Endothelial cell of umbilical vein (primary cell): ENCODE measurements at places on chromosomes 4 and X. TPM values are rescaled to one million over a fixed set of nuclear protein-coding genes. Genes with fewer than 3 reads are reported as not detected.

DNA sequence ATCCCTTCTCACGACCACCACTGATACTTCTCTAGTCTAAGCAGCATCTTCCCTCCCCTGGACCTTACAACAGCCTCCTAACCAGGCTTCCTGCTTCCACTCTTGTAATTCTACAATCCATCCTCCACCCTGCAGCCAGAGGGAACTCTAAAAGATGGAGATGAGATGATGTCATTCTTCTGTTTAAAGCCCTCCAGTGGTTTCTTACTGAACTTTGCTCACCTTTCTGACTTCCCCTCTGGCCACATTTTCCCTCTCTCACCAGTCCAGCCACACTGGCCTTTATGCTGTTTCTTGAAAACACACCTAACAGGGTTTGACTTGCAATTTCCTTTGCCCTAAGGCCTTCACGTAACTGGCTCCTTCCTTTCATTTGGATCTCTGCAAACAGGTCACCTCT, 191.4 kb upstream of the NHS start:
- no peak for DNase-seq

DNA sequence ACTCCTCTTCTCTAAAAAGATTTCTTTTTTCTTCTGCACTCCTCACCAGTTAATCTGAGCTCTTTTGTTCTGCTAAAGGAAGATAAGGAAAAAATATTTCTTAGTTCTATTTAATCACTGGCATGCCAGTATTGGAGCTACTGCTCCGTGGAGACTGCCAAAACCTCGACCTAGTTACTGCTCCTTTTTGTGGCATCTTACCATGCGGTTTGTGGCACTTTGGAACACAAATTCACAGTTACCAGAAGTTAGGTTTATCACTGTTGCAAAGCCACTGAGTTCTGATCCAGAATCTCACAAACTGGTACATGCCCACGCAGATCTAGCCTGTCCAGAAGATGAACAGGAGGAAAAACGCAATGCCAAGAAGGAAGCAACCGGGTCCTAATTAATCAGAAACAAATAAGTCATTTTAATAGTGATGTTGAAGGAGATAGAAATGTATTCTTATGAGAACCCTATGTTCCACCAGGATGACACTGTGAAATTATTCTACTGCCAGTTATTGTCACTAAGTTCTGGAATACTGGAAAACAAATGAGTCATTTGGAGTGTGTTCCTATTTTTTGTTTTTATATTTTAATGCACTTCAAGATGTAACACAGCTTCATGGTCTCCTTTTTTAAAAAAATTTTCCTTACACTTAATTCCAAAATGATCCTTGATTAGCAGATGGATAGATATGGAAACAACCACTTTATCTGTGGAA, 106.7 kb upstream of the GK2 start:
- DNase-seq = no peak

- DNase-seq = no peak
These were observed 3.5 kb downstream of the FAT1 start for GRCh38 chr4:186719925-186720694.

DNA sequence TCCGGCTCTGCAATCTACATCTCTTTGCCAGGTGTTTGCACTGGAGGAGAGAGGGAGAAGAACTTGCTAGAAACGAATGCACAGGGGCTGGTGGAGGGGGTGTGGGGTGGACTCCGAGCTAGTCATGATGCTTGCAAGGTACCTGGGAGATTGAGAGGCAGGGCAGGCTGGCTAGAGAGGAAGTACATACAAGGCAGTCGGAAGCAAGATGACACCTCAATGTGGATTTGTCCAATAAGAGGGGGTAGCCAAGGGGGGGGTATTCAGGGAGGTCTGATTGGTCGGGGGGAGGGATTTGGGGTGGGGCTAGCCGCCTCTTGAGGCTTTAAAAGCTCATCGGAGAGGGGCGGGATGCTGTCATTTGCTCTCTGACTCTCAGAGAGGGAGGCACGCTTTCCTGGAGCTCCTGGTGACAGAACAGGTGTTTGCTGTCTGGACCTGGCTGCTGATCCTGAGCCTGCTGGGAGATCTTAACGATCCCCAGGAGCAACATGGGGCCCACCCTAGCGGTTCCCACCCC, at the start of gene GPR50:
TSS of gene GPR50 (plus strand) at position 354 of the 520 bp plus-strand sequence. CDS start at position 492, 138 bp downstream.
- no peak for DNase-seq

- peak; percentile 1 for DNase-seq
These were observed 25.8 kb upstream of the PBDC1 start for GRCh38 chrX:76147106-76147505.

DNA sequence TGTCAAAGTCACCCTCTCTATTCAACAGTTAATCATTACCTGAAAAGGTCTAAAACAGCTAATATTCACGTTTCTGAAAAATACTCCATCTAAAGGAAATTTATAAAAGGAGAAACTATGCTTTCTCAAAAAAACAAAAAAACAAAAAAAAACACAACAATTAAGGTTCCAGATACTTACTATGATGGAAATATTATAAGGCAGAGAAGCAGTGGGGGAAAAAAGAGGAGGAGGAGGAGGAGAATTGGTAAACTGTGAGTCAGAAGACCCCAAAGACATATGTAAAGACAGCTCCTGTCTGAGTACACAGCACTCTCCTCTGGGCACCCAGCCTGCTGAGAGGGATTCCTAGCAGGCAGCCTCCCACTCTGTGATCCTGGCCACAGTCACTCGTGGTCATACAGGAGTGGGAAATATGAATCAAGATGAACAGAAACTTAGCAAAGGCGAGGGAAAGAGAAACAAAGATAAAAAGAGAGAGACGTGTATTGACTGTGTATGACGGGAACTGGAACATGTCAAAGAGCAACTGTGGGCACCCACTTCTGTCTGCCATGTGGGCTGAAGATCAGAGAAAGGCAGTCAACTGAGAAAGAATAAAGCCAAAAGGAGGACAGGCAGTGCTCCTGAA, 12.5 kb downstream of the KLHL15 start:
- DNase-seq = no peak

ZBTB49 gene
- 4.6 and 5.8 TPM in 2 replicates for total RNA-seq

- no peak for DNase-seq
These were observed 32.2 kb downstream of the TRMT44 start for GRCh38 chr4:8472689-8473197.

DNA sequence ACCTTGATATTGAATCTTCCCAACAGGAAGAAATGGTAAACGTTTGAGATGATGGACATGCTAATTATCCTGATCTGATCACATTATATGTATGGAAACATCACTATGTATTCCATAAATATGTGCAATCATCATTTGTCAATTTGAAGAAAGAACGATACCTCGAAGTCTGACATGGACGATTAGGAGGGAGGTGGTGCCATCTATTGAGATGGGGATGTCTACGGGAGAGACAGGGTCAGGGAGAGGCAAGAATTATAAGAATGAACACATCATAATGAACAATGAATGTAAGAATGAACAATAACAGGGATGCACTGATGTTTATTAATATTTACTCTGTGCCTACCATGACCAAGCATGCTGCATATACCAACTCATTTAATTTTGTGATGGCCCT, 93.7 kb upstream of the SOD3 start:
- DNase-seq = no peak

KANTR gene
- 8.6 and 9.8 TPM in 2 replicates for total RNA-seq

PARM1 gene
- total RNA-seq = not detected in 2 replicates

DNA sequence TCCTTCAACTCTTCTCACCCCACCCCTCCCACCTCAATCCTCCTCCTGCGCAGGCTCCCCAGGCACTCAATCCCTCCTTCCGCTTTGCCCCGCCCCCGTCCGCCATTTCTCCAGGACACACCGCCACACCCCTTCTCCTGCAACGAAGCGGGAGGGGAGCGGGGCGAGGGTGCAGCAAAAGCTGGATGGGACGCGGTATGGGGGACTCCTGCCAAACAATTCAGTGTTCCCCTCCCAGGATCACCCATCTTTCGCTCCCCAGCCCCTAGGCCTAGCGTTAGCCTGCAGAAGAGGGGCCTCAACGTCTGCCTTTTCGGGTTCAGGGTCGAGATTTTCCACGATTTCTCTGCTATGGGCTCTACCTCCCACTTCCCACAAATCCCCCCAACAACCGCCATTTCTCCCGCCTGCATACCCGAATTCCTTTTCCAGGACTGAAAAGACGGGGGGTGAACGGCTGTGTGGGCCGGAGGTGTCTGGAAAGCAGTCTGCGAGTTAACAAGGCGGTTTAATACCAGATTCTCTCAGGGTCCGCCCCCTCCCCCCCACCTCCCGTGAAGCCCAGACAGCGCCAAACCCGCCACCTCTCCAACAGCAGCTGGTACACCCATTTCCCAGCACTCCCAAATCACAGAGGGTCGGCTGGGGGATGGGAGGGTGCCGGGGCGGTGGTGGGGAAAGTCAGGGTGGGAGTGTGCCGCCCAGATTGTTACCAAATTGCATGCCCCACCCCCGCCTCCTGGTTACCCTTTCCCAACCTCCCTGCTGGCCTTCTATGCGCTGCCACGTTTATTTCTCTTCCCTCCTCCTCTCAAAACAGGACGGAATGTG, 774 bp downstream of the ARMCX2 start:
- peak; percentile 51 for DNase-seq

DNA sequence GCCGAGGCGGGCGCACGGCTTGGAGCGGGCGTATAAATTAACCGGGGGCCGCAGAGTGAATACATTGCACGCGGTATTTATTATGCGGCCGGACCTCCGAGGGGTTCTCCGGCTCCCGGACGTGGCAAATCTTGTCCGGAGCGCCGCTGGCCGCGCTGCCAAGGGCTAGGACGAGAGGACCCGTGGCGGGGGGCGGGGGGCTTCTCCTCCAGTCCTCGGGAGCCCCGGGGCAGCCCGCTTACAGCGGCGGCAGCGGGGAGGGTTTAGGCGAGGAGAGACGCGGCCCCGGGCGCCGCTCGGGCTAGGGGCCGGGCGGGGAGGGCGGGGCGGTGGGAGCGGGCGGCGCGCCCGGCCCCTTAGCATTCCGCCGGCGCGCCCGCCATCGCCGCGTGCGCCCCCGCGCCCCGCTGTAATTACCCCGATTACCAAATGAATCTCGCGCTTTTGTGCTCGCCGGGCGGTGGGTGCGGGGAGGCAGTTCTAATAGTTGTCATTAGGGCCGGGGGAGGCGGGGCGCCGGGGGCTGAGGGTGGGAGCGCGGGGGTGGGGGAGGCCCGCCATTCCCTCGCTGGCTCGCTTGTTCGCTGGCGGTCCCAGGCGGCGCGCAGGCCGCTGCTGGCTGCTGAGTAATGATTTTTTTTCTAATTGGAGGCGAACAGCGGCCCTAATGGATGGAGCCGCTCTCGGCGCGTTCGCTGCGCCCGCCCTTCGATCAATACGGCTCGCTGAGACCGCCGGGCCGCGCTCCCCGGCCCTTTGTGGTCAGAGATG, 276.6 kb downstream of the BCOR start:
- DNase-seq = peak; percentile 13

DNA sequence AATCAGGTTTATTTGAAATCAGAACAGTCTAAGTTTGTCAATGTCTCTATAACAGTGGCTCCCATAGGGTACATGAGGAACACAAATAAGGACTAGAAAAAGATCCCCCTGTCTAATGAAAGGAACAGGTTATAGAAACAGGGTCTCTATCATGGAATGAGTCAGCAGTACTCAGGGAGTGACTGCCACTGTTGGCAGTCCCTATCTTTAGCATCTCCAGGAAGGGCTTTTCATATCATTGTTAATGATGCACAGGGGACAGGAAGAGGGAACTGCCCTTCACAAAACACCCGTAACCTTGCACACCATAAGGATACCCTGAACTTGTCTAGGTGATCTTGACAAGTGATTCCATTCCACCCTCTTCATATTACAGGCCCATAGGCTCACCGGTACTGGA, 38.5 kb upstream of the SMIM10L2A start:
- no peak for DNase-seq

DNA sequence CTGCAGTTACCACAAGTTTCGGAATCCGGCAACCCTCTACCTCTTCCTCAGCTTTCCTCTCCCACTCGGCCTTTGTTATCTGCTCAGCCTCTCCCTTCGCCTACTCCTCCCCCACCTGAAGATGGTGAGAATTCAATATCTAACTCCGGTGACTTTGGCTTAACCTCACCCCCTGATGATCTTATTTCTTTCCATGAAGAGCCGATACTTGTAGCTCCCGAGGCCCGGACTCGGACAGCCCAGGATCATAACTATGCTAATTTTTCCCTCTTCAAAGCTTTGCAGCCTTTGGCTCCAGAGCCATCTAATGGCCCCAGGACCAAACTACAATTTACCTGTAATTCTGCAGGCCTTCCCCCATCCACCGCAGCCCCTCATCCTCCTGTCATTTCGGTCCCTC, 32.0 kb upstream of the MGST2 start:
- DNase-seq = peak; percentile 29

DNA sequence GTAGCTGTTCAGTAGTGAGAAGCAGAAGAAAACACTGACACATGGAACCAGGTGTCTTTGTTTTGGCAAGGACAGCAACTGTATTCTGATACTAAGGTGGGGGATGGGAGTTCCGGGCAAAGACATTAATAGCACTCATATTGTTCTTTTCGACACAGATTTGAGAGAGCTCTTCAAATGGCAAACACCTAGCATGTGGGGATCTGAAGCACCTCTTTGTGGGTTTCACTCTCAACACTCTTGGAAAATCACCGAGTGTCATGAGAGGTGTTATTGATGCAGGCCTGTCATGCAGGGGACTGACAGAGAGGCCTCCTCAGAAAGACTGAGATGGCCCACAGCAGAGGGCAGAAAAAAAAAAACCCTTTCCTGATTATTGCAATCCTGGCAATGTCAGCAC, 228.4 kb upstream of the VCX start:
- DNase-seq = no peak

DNA sequence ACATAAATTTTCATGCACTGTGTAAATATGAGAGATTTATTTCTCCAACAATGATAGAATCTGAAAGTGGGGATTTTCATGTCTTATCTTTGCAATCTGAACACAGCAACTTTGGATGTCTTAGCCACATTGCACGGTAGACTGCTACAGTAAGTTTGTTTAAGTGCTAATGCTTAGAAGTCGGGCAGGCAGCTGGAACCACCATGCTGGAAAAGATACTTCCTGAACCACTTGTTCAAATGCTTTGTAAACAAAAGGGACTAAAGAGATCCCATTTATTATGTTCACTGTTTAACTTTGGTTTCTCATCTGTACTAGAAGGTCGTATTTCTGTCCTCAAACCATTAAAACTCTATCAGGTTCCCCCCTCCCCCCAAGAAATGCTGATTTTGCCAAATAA, 555.9 kb upstream of the DIPK2B start:
- peak; percentile 6 for DNase-seq
